Fibroblast of the aortic adventitia (primary cell): ENCODE measurements at places on chromosomes 2 and 18. TPM values are rescaled to one million over a fixed set of nuclear protein-coding genes. Genes with fewer than 3 reads are reported as not detected.

The ATP6V1C2 gene
- total RNA-seq = not detected in 2 replicates

The CRYGD gene
- total RNA-seq = not detected in 2 replicates

The GNAL gene
- total RNA-seq = 0.16 and 0.63 TPM in 2 replicates

The GALNT14 gene
- total RNA-seq = 0.72 TPM in 1 of 2 replicates, not detected in the other

The FAM110C gene
- not detected in 2 replicates for total RNA-seq

The SPATA3 gene
- total RNA-seq = not detected in 2 replicates

The PSMA8 gene
- total RNA-seq = not detected in 2 replicates

The CFC1 gene
- not detected in 2 replicates for total RNA-seq

The AFF3 gene
- 4.2 TPM in 1 of 2 replicates, not detected in the other for total RNA-seq

The C2orf81 gene
- total RNA-seq = 1.9 and 2.8 TPM in 2 replicates

The C2orf78 gene
- not detected in 2 replicates for total RNA-seq

The SH3RF3 gene
- total RNA-seq = 2.1 and 8.4 TPM in 2 replicates

The ZNF396 gene
- 2.0 and 2.4 TPM in 2 replicates for total RNA-seq

The PDE11A gene
- total RNA-seq = not detected in 2 replicates

The CCDC102B gene
- total RNA-seq = 3.1 and 27.8 TPM in 2 replicates

The FLACC1 gene
- 1.2 and 3.6 TPM in 2 replicates for total RNA-seq

The PLGLB2 gene
- 2.3 TPM in 1 of 2 replicates, not detected in the other for total RNA-seq

The PRKAG3 gene
- total RNA-seq = 0.18 and 0.41 TPM in 2 replicates

The CCDC68 gene
- total RNA-seq = 0.16 and 7.4 TPM in 2 replicates

The ACAA2 gene
- 56.8 and 80.1 TPM in 2 replicates for total RNA-seq

The ATOH8 gene
- 17.0 and 22.0 TPM in 2 replicates for total RNA-seq

The CYP26B1 gene
- 2.5 and 8.6 TPM in 2 replicates for total RNA-seq

The PIEZO2 gene
- 1.6 and 40.2 TPM in 2 replicates for total RNA-seq

The BUB1 gene
- total RNA-seq = 5.9 and 35.2 TPM in 2 replicates

The ERFE gene
- 2.8 and 3.4 TPM in 2 replicates for total RNA-seq

The PROKR1 gene
- total RNA-seq = not detected in 2 replicates

The ECEL1 gene
- total RNA-seq = not detected in 2 replicates

The FAM237A gene
- not detected in 2 replicates for total RNA-seq

The GPR39 gene
- 0.41 and 12.7 TPM in 2 replicates for total RNA-seq

The POTEI gene
- not detected in 2 replicates for total RNA-seq

The NMS gene
- total RNA-seq = not detected in 2 replicates

The CHRNG gene
- total RNA-seq = not detected in 2 replicates

The OR6B2 gene
- not detected in 2 replicates for total RNA-seq

The EFHD1 gene
- 0.45 and 0.49 TPM in 2 replicates for total RNA-seq

The PSD4 gene
- total RNA-seq = 0.82 and 5.1 TPM in 2 replicates

The ZNF385B gene
- 4.8 TPM in 1 of 2 replicates, not detected in the other for total RNA-seq

The SIX3 gene
- total RNA-seq = not detected in 2 replicates

The ASB18 gene
- not detected in 2 replicates for total RNA-seq

The ALKAL2 gene
- total RNA-seq = 1.3 TPM in 1 of 2 replicates, not detected in the other

The ANKRD30BL gene
- total RNA-seq = 0.16 TPM in 1 of 2 replicates, not detected in the other

The KIF3C gene
- 10.8 and 11.8 TPM in 2 replicates for total RNA-seq

The ZNF804A gene
- 4.7 and 12.9 TPM in 2 replicates for total RNA-seq
